ENCODE measurements at places on chromosomes 11 and 22.

DNA sequence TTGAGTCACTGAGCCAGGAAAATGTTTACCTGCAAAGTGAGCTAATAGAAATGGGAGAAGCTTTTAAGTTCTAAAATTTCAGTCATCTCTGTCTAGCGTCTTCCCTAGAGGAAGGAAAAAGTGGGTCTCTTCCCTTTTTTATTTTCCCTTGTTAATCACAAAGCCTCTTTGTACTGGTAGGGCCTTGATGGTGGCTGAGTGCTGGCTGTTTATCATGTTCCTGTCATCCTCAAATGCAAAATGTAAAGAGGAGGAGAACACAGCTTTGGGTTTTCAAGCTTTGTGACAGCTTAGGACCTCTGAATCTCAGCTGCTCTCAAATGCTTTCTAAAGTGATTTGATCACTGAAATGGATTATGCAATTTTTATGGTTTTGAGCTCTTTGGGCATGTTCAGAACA is 222.0 kb downstream of the TMEM135 start:
- no peak for DNase-seq

DNA sequence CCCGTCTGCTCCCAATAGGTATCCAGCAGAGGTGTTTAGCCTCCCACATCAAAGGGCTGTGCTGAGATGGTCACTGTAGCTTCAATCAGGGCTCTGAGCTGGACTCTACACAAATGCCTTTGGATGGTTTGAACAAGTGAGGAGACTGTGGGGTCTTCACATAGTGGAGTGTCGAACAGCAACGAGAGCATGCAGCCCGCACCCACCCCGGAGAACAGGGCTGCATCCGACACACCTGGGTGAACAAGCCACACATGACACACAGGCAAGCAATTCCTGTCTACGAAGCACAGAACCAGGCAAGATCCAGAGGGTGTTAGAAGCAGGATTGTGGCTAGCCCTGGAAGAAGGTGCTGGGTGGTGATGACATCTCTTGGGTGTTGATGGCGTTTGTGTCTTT is 58.0 kb upstream of the FGF3 start:
- DNase-seq: no peak

DNA sequence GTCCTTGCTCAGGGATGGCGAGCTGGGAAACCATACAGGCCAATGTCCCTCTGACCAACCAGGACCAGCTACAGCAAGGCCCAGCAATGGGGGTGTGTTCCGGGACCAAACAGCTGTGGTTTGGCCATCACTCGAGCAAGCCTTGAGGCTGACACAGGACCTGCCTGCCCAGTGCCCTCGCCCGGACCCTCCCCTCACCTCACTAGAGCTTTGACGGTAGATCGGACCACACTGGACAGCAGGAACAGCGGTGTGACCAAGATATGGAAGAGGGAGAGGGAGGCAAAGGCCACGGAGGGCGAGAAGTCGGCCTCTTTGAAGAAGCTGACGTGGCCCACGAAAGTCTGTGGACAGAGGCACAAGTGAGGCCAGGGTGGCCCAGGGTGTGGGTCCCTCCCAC is 42.2 kb upstream of the KCNJ11 start:
- DNase-seq: no peak

DNA sequence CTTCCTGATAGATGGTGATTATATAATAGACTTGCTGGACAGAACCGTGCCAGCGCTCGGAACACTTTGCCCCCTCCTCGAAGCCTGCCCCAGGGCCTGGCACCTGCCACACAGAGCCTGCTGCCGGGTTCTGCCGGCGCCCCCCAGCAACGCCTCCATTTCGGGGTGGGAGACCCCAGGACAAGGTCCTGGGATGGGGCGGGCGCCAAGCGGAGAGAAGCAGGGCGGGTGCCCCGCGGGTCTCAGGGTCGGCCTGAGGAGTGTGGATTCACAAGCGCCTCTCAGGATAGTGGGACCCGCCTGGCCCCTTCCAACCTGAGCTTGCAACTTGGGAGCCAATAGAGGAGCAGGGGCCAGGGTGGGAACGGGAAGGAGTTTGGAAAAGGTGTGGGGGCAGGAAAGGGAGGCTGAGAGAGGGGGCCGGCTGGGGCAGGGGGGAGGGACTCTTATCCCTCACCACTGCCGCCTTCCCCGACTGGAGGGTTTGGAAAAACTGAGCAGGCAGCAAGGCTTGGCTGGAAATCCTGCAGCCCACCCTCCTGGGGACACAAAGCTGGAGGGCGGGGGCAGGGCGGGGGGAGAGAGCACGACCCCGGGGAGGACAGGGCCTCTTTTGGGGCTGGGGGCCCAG is 3.3 kb upstream of the BCL9L start:
- DNase-seq: peak; percentile 65

GRCh38 chr11:95156916-95157541 is 67.4 kb downstream of the ENDOD1 start:
- DNase-seq: no peak

- no peak for DNase-seq
Measured at GRCh38 chr22:24588381-24588756, 4.5 kb downstream of the LRRC75B start.

DNA sequence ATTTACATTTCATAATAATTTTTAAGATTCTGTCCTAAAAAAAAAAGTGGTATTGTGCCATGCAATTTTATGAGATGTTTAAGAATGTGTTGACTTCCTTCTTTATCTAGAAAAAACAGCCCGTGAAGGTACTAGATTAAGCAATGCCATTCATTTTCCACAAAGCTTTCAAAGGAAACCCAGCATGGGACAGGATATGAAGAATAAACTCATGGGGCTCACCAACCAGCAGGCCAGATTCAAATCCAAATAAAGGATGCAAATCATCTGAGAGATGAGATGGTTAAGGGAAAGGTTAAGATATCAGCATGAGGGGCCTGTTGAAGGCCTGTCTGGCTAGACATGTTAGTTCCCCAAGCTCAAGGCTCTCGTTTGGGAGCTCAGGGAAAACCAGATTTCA is 199.1 kb downstream of the SWAP70 start:
- DNase-seq: no peak

- no peak for DNase-seq
Measured at GRCh38 chr11:77710358-77710757, 72.8 kb upstream of the CLNS1A start.

DNA sequence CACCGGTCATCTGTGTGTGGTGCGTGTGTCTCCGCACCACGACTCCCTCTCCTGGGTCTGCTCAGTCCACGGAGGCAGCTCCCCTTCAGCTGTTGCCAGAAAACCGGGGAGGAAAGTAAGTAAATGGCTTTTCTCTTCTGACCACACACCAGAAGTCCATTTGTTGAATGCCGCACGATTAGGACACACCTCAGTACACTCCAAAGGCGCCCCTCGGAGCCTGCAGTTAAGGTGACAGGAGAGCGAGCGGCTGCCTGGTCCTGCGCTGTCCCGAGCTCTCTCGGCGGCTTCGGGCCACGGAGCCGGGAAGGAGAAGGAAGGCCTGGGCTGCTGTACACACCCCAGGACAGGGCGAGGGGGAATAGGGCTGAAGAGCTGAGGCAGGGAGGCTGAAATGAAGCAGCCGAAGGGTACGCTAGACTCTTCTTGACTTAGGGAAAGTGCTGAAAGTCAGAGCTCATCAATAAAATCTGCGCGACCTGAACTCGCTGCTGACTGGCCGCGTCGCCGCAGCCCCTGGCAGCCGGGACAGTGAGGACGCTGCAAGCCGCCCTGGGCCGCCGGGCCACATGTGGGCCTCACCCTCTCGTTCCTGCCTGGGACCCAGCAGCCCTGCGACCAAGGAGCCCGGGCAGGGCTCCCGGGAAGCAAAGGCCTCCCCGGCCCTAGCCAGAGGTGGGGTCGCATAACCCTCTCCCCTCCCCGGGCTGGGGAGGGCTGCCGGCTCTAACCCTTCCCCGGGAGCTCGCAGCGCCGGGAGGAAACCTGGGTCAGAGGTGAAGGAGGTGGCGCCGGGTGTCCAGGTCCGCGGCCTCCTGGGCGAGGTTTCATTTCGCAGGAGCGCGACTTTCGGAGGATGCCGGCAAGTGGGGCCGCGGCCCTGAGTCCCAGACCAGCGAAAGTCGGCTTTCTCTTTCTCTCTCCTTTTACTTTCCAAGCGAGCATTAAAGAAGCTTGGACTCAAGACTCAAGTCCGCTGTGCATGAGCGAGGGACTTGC is 1.6 kb upstream of the PAX6 start:
- no peak for DNase-seq

DNA sequence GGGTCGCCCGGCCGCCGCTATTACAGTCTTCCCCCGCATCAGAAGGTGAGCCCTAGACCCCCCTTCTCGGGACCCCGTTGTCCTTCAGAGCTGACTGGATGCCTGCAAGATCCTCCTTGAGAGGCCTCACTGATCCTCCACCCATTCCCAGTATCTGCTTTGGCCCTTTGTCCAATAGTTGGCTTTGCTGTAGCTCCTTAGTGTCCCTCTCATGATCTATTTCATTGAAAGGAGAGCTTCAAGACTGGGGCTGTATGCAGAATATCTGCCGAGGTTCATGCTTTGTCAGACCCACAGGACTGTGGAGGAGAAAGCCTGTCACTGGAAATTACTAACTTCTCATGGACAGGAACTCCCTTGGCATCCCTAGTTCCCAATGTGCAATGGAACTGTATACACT is 499 bp downstream of the DLAT start:
- no peak for DNase-seq

DNA sequence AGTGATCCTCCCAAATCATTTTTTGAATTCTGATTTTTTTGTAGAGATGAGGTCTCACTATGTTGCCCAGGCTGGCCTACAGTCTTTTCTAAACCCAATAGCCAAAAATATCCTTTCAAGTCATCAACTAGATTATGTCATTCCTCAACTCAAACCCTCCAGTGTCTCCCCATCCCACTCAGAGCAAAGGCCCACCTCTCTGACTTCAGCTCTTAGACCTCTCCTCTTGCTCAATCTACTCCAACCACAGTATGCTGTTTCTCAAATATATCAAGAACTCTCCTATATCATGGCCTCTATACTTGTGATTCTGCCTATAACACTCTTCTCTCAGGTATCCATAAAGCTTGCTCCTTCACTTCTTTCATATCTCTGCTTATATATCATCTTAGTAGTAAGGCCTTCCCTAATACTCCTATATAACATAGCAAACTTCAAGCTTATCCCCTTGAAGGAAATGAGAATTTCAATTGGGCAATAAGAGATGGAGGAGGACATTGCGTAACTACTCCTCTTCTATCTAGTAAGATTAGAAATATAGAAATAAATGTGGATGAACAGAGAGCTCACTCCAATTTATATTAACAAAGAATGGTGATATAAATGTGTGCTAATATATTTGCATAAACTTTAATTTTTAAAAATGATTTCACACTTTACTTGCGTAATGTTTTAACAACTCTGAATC is 24.5 kb downstream of the DLG2 start:
- no peak for DNase-seq

DNA sequence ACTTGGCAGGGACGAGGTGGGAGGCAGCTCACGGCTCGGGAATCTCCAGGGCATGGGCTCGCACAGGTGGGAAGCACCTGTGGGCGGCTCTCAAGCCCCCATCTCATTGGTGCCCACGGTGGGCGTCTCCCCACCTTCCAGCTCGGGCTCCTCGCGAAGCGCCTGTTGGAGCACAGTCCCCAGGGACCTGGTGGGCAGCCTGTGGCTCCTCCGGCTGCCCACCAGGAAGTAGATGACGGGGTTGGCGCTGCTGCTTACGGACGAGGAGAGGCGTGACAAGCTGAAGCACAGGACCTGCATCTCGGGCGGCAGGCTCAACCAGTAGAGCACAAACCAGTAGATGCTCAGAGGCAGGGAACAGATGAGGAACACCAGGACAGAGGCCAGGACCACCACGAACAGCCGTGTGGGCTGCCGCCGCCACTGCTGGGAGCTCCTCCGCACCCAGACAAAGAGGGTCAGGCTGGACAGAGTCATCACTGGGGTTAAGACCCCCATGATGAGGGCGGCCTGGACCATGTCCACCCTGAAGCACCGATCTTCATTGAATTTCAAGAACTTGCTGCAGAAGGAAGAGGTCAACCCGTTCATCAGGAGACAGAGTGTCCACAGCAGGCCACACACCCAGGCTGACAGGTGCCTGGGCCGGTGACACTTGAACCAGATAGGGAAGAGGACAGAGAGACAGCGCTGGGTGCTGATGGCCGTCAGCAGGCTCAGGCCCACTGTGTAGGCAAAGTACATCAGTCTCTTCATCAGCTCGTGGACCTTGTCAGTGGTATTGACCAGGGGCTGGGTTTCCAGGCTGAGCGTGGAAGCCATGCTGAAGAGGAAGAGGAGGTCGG is 633 bp downstream of the MRGPRD start:
- DNase-seq: no peak

DNA sequence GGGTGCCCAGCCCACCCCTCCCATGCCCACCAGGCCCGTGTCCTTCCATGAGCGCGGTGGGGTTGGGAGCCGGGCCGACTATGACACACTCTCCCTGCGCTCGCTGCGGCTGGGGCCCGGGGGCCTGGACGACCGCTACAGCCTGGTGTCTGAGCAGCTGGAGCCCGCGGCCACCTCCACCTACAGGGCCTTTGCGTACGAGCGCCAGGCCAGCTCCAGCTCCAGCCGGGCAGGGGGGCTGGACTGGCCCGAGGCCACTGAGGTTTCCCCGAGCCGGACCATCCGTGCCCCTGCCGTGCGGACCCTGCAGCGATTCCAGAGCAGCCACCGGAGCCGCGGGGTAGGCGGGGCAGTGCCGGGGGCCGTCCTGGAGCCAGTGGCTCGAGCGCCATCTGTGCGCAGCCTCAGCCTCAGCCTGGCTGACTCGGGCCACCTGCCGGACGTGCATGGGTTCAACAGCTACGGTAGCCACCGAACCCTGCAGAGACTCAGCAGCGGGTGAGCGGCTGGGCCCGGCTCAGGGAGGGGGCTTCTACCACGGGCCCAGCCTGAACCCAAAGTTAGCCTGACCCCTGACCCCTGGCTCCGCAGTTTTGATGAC is 3.0 kb downstream of the PKP3 start:
- peak; percentile 69 for DNase-seq

- peak; percentile 43 for DNase-seq
Measured at GRCh38 chr11:68684385-68685356, at the start of gene GAL. Gene GAL, plus strand, starts transcription at chr11:68684544. Its CDS starts 380 bp downstream, at chr11:68684924.

DNA sequence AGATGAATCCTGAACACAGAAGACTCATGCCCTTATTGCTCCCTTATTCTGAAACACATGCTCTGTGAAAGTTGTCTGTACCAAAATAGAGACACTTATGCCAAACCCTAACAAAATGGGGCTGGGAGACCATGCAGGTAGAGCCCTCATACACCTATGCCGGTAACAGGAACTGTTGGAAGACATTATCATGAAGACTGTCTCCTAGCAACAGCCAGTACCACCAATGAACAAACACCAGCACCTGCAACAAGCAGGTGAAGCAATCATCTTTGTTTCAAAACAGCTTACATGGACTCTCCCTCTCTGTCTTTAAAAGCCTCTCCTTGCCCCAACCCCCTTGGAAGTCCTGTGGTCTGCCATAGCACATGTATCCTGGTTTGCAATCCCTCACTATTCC is 17.2 kb downstream of the SLC5A4 start:
- DNase-seq: no peak

- no peak for DNase-seq
Measured at GRCh38 chr11:107898270-107898669, 30.0 kb upstream of the RAB39A start.

- DNase-seq: peak; percentile 22
Measured at GRCh38 chr22:42303396-42304323, 33.2 kb upstream of the TCF20 start.

GRCh38 chr11:94519478-94520084 is 7.3 kb downstream of the C11orf97 start:
- no peak for DNase-seq
